ENCODE measurements at places on chromosomes 11 and 22.

- DNase-seq = no peak
These were observed 75.0 kb downstream of the CACNA1I start for GRCh38 chr22:39645532-39645931.

GRCh38 chr11:19827399-19828135, 114.9 kb downstream of the NAV2 start:
- DNase-seq = no peak

DNA sequence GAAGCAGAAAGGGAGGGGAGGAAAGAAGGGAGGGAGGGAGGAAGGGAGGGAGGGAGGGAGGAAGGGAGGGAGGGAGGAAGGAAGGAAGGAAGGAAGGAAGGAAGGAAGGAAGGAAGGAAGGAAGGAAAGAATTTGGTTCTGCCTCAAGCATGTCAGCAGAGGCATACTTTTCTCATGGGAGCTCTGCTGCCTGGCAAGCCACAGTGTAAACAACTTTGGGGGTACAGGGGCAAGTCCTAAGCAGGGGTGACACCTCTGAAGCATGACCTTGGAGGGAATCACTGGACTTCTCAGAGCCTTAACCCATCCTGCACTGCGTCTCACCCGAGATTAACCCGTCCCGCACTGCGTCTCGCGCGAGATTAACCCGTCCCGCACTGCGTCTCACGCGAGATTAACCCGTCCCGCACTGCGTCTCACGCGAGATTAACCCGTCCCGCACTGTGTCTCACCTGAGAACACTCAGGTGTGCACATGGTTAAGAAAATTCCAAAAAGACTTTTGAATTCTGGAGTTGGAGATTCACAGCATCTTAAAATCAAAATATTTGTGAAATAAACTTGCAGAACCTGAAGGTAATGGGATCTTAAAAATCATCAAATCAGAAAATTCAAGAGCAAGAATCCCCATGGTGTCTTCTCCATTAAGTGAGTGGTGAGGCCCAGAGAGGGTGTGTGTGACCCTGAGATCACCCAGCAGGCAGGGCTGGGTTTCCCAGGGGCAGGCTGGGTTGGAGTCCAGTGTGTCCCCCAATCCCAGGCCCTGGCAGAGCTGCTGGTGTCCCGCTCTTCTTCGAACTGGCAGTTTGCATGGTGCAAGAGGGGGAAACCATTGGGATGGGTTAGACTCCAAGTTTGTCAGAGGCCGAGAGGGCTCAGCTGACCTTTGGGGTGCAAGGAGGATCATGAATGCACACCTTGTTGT, 190.4 kb downstream of the MN1 start:
- DNase-seq = no peak

GRCh38 chr22:22689621-22690345, 45.4 kb downstream of the GGTLC2 start:
- DNase-seq = no peak

- DNase-seq = no peak
These were observed 4.0 kb upstream of the SCN4B start for GRCh38 chr11:118156531-118157185.
